ENCODE measurements at places on chromosomes 1 and 21. TPM values are rescaled to one million over a fixed set of nuclear protein-coding genes. Genes with fewer than 3 reads are reported as not detected.

The KCTD3 gene
- 41.4 TPM for polyA plus RNA-seq

The IER5 gene
- polyA plus RNA-seq = 7.5 TPM

The IQGAP3 gene
- polyA plus RNA-seq = 6.7 TPM

The CFAP141 gene
- polyA plus RNA-seq = not detected

The RGSL1 gene
- not detected for polyA plus RNA-seq

The NBPF6 gene
- not detected for polyA plus RNA-seq

The TMEM54 gene
- polyA plus RNA-seq = 5.7 TPM
